ENCODE measurements at places on chromosomes 11 and 22. TPM values are rescaled to one million over a fixed set of nuclear protein-coding genes. Genes with fewer than 3 reads are reported as not detected.

The FUT4 gene
- 8.4 TPM for total RNA-seq

The SMPD1 gene
- 16.0 TPM for total RNA-seq

The CEND1 gene
- total RNA-seq: 2.2 TPM

The PI4KA gene
- 77.7 TPM for total RNA-seq

The MMP10 gene
- total RNA-seq: not detected

The PVALB gene
- not detected for total RNA-seq

The SNRPD3 gene
- 148 TPM for total RNA-seq

The TMPRSS4 gene
- total RNA-seq: not detected

The POU2AF3 gene
- not detected for total RNA-seq

The SYT13 gene
- not detected for total RNA-seq

The CLTCL1 gene
- 1.5 TPM for total RNA-seq

The SCARF2 gene
- total RNA-seq: 0.55 TPM
